Pancreas (tissue), 10 donors: ENCODE measurements at places on chromosomes 1 and 21.
A peak's percentile ranks its signal among the peaks of the same experiment; 100 is the strongest.

GRCh38 chr1:211724687-211725196 is 49.3 kb upstream of the NEK2 start:
- DNase-seq, result peak; percentile 49

GRCh38 chr1:17170571-17170970 is 34.4 kb upstream of the PADI1 start:
- DNase-seq, result no peak

GRCh38 chr1:185969028-185969427 is 234.8 kb downstream of the HMCN1 start:
- DNase-seq, result no peak

DNA sequence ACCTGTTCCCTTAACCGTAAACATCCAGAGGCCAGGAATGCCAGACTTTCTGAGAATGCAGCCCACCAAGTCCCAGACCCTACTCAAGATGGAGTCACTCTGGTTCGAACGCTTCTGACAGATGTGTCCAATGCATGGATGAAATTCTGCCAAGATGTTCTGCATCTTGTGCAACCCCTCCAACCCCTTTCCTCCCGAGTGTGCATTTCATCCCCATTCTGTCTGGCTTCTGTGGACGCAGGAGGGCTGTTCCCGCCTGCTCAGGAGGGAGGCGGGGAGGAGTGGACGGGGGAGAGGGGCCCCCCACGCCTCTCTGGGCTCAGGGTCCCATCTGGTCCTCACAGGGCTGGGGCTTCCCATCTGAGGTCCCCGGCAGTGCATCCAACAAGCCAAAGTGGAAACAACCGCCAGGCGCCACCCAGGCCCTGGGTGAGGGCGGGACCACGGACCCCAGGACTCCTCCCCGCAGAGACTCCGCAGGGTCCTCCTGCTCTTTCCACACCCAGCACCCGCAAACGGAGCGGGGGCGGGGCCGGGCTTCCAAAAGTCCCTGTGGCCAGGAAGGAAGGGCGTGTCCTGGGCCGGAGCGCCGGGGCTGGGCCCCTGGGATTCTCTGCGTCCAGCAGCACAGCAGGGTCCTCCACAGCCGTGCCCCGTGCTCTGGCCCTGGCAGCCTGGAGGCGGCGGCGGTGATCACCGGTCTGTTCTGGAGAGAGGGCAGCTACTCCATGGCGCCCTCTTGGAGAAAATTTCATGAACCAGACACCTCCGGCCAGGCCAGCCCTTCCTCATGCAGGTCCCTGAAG is 27.8 kb upstream of the SUMO3 start:
- DNase-seq, result peak; percentile 72

GRCh38 chr1:97331165-97331564 is 589.7 kb downstream of the DPYD start:
- no peak for DNase-seq

GRCh38 chr1:19071674-19072281 is 115.3 kb upstream of the IFFO2 start:
- DNase-seq, result no peak

- no peak for DNase-seq
Observed at GRCh38 chr1:236120721-236121153, 21.6 kb upstream of the GPR137B start.

DNA sequence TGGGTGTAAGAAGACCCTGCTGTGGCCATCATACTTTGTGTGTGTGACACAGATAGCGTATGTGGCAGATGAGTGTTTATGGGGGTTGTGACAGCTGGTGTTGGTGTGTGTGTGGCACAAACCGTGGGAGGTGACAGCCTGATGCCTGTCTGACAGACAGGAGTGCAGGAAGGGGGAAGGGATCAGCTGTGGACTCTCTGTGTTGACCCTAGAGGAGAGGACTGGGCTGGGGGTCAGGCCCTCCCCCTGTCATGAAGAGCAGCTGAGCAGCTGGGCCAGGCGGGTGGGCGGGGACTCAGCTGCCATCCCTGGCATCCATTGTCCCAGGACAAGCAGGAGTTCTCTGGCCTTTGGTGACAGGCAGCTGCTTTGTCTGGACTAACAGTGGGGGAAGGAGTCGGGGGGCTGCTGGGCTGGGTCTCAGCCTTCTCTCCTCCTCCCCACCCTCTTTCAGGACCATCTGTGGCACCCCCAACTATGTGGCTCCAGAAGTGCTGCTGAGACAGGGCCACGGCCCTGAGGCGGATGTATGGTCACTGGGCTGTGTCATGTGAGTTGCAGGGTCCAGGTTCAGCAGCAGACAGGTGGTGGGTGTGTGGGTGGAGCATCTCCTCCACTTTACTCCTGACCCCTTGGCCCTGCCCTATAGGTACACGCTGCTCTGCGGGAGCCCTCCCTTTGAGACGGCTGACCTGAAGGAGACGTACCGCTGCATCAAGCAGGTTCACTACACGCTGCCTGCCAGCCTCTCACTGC is 2.3 kb downstream of the PLK3 start:
- no peak for DNase-seq

- DNase-seq, result no peak
Observed at GRCh38 chr1:67747671-67748546, 62.9 kb downstream of the GADD45A start.

GRCh38 chr1:178918955-178919354 is 48.1 kb upstream of the ANGPTL1 start:
- DNase-seq, result no peak

DNA sequence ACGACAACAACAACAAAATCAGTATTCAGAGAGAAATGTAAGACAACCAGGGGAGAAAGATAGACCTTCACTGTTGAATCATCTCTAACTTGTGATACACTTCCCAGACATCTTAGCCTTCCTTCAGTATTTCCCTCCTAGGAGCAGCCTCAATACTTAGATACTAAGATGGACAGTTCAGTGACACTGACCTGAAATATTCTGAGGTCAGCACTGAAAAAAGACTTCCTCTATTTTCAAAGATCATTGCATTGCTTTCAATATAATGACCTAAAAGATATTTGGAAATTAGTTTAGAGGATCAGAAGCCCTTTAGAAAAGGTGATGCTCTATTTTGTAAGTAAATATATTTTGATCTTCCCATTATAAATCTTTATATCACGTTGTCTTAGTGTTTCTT is 101.0 kb downstream of the MRPL39 start:
- no peak for DNase-seq

- no peak for DNase-seq
Observed at GRCh38 chr1:15344800-15345704, 64.6 kb upstream of the EFHD2 start.

DNA sequence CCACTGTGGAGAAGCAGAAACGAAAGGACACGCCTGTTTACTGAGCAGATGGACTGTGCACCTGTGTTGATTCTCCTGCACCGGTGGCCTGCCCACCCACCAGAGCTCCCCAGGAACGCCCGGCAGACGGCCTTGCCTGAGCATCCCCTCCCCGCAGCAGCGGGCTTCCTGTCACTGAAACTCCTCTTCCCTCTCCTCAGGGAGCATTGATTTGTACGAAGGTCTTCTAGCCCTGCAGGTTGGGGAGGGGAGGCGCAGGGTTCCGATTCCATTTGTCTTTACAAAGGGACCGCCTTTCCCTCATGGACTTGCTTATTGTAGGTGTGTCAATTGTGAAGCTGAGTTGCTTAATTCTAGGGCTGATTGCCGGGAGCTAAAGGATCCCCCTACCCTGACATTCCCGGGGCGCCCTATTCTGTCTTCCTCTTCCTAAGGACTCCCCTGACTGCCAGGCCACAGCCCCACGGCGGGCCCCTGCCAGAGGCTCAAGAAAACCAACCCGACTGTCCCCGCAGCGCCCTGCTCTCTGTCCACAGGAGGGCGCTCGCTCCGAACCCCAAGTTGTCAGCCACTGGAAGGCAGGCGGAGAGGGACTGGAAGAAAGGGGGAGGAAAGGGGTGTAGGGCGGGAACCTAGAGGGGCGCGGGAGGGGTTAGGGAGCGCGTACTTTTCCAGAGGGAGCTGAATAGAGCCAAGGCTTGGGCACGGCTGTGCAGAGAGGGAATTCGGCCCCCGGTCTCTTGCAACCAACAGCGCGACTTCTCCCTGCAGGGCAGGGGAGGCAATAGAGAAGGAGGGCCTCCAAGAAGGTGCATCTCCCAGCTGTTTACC is 2.8 kb downstream of the S100A6 start:
- peak; percentile 66 for DNase-seq

GRCh38 chr1:157025856-157026255 is 19.7 kb downstream of the ARHGEF11 start:
- DNase-seq, result no peak

GRCh38 chr1:185365951-185366350 is 48.9 kb upstream of the IVNS1ABP start:
- no peak for DNase-seq

DNA sequence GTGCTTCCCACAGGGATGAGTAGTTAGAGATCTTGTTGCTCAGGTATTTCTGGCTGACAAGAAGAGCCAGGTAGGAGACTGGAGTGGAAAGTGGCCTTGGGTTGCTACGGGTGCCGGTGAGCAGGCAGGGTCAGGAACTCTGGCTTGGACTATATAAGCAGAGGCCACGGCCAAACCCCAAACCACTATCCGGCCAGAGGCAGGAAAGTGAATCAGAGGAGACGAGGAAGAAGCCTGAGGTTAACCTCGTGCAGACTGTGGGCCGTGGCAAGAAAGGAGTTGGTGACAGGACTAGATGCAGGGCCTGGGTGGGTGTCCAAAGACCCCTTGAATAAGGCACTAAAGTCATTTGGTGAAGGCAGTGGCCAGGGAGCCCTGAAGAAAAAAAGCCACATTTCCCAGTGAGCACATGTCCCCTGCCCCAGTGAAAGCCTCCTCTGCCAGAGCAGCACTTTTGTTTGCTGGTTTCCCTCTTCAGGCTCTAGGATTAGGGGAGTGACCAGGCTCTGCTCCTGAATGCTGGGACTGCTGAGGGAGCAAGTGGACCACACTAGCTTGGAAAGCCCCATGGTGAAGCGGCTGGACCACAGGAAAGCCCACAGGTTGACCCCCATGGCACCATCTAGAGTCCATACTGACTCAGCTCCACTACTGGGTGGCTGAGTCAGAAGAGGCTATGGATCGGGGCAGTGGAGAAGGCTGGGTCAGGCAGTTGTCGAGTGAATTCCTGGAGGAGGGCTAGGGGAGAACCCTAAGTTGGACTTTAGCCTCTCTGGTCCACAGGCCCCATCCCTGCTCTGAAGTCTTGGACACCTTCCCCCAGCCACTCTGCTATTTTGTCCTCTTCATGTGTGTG is 23.4 kb downstream of the CSF1 start:
- no peak for DNase-seq

DNA sequence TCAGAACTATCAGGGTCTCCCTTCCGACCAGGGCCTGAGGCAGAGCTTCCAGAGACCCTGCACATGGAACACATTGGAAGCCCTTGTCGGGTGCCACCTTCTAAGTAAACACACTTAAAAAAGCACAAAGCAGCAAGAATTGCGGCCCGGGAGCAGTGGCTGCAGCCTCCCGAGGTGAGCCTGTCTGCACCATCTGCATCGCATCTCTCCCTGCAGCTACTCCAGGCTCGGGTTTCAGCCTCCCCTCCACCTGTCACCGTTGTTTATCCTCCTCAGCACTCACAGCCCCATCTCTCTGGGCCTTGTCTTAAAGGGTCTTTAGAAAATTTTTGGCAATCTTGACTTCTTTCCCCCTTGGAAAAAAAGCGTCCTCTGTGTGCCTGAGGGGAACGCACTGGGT is 95.1 kb upstream of the ARHGEF16 start:
- no peak for DNase-seq

- no peak for DNase-seq
Observed at GRCh38 chr1:55188909-55189308, 26.3 kb downstream of the USP24 start.

DNA sequence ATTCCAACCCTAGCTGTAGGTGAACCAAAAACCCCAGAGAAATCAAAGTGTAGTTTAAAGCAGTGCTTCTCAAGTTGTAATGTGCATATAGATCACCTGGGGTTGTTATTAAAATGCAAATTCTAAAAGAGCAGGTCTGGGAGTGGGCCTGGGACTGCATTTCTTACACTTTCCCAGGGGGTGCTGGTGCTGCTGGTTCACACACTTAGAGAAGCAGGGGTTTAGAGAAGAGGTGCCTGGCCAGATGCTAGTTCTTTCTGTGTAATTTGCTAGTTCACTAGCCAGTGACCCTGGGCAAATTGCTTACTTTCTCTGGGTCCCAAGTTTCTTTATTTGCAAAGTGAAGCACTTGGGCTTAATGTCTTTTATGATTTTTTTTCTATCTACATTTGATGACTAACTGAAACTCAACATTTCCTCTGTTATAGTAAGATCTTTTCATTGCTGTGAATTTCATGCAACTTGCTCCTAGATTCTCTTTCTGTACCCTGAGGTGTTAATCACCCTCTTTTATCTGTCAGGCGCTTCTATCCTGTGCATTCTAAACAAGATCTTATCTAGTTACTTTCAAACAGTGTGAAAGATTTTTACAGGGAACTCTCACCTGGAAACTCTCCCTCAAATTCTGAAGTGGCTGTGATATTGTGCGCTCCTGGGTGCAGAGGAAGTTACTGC is 141.9 kb upstream of the UBE2U start:
- no peak for DNase-seq

- DNase-seq, result peak; percentile 4
Observed at GRCh38 chr21:45264912-45265515, 22.7 kb downstream of the POFUT2 start.

- no peak for DNase-seq
Observed at GRCh38 chr1:148374101-148374500, 109.0 kb downstream of the PPIAL4G start.

DNA sequence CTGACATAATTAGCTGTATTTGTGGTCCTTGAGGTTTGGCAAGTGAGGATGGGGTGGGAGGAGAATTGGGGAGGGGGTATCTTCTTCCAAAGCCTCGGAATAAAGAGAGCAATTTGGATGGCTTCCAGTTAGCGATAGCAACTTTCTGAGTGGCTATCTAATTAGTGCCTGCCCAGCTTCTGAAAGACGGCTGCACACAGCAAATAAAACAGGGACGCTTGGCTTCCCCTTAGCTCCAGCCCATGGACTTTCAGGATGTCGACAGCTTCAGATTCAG is 31.1 kb downstream of the KLHDC7A start:
- no peak for DNase-seq

DNA sequence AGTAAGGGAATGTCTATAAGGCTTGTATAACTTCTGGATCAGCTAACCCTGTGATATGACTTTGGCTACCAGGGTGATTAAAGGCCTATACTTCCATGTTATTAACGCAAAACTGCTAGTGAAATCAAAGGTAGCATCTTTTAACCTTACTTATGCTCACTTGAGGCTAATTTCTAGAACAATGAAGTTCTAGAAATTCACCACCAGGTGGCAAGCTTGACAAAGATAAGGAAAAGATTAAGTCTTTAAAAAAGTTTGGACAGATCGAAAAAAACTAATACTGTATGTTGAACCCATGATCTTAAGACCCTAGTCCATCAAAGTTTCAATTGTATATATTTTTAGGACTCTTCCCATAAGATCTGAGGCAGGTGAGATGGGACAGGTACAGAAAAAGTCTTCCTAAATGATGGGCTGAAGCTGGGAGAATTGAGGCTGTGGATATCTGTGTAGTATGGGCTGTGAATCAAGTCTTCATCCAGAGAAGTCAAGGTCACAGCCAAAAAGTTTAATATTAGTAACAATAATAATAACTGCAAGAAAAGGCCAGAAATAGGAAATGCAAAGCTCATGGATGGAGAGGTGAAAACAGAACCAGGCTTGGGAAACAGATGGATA is 18.8 kb downstream of the KYAT3 start:
- DNase-seq, result no peak
